ENCODE measurements at places on chromosomes 16 and 17.

DNA sequence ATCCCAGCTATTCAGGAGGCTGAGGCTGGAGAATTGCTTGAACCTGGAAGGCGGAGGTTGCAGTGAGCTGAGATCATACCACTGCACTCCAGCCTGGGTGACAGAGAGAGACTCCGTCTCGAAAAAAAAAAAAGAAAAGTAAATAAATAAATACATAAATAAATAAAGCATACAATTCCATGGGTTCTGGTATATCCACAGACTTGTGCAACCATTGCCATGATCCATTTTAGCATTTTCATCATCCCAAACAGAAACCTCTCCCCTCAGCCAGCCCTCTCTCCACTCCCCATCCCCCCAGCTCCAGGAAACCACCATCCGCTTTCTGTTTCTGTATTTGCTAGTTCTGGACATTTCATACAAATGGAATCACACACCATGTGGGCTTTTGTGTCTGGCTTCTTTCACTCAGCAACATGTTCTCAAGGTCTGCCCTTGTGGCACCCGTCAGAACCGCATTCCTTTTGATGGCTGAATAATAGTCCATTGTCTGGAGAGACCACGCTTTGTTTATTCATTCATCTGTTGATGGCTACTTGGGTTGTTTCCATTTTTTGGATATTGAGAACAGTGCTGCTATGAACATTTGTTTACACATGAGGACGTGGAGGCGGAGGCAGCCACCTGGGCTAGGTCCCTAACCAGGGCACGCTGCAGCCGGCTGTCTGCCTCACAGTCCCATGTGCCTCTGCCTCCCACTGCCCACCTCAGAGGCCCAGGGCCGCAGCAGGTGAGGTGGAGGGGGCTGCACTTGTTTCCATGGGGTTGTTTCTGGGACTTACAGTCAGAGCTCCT lies 76.2 kb downstream of the NT5M start:
- no peak for DNase-seq

DNA sequence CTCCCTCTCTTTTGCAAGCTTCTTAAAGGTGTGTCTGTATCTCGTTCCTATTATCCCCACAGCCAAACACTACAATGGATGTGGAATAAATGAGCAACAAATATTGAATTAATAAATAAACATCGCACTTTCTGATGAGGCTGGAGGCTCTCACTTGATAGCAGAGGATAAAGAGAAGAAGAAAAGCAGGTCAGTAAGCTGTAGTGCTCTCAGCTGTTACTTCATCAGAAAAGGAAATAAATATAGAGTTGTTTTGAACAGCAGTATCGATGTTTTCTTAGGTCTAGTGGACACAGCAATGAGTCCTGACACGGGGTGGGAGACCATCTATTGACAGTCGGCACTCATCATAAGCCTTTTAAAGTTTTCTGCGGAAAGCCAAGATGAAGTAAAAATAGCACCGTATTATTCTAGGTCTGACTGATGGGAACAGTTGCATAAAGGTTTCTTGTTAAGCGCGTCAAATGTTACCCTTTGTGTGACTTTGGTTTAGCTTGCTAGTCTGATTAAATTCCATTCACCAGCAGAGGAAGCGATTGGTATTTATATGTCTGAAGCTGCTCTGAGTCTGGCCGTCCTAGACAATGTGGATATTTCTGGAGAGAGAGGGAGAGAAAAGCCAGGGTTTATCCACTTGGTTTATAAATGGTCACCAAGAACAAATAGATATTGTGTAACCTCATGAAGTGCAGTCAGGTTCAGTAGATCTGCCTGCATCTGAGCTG lies 646.1 kb downstream of the CDH11 start:
- DNase-seq: no peak

DNA sequence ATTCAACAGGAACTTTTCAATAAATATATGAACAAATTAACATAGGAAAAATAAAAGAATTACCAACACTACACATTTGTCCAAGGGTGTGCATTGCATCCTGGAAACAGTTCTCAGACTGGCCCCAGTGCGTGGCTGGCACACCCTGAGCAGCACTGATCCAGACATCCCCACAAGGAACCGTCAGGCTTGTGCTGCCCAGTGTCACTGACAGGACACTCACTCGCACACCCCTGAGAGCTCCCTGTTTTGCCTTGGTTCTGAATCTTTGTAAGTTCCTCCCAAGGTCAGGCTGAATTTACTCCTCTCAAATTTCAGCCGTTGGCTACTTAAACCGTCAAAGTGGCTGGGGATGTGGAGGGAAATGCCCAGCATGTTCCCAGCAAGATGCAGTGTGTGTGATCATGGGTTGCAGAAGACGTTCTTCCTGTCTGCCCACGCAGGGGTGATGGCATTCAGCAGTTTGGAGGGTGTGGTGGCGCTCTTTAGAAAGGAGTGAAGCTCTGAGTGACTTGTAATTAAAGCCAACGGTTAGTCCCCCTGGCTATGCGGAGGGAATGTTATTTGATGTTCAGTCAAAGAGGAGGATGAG lies 1.7 kb downstream of the MT2A start:
- DNase-seq: no peak

GRCh38 chr16:55576384-55576783 lies 9.9 kb downstream of the CAPNS2 start:
- no peak for DNase-seq

DNA sequence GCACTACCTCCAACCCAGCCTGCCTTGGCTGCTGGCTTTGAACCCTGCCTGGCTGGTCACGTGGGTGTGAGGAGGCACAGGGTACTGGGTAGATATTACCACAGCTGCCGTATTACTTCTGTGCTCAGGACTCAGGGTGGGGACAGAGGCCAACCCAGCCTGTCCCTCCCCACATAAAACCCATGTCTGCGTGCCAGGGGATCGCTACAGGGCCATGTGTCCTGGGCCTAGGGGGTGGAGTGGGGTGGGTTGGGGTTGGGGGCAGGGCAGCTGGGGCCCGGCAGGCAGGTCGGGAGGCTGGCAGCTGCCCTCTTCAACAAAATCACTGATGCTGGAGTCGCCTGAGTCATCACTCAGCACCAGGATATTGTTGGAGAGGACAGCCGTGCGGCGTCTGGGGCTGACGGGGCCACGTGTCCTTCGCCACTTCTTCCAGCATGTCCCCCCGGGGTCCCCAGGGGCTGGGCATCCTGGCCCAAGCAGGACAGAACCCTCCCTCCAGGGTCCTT lies 39.7 kb upstream of the PVALEF start:
- no peak for DNase-seq

DNA sequence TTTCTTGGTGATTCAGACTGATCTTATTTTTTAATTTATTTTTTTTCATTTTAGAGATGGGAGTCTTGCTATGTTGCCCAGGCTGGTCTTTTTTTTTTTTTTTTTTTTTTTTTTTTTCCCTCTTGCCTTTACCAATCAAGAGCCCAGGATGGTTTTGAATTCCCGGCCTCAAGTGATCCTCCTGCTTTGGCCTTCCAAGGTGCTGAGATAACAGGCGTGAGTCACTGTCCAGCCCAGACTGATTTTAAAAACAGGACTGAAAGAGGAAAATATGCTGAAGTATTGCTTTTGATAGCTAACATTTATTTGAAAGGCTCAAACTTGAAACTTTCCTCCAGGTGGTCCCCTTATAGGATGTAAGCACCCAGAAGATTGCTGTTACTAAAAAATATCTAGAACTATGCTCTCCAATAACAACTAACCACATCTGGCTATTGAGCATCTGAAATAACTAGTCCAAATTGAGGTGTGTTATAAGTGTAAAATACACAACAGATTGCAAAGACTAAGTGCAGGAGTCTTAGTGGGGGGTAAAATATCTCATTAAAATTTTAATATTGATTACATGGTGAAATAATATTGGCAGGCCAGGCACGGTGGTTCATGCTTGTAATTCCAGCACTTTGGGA lies 15.8 kb upstream of the BRIP1 start:
- DNase-seq: no peak

GRCh38 chr16:76444832-76445231 lies 167.6 kb downstream of the CNTNAP4 start:
- DNase-seq: no peak

- no peak for DNase-seq
Observed at GRCh38 chr16:26614237-26614841, 452.4 kb upstream of the C16orf82 start.

GRCh38 chr17:12402963-12403622 lies 262.6 kb upstream of the MYOCD start:
- no peak for DNase-seq

- no peak for DNase-seq
Observed at GRCh38 chr17:322006-322780, 30.4 kb downstream of the RPH3AL start.

GRCh38 chr17:10748531-10749181 lies 18.8 kb upstream of the TMEM220 start:
- no peak for DNase-seq

DNA sequence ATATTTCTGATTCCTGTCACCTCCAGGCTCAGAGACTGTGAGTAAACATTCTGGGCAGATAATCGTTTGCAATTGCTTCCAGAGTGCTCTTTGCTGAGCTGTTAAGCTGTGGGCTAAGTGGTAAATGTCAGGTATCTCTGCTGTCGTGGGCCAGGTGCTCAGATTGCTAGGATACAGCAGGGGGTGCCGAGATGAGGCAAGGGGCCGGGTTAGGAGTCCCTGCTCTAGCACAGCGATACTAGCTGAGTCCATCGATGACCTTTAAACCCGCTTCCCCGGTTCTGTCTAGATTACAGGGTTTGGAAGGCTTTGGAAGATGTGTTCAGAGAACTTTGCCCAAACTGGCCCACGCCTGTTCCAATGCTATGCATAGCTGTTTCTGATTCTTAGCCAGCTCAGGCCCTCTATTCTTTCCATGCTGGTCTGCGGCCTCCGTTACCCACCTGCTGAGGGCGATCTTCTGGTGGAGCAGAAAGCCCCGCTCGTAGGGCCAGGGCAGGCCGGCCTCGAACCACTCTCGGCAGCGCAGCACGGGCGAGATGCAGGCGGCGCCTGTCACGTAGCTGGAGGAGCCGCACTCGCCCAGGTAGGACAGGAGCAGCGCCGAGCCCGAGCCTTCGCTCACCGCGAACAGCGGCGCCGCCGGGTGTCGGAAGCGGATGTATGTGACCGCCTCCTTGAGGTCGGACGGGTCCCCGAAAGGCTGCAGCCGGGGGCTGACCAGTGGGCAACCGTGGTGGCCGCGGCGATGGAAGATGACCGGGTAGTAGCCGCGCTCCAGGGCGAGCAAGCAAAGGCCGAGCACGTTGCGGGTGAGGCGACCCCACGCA lies 979 bp downstream of the ABHD15 start:
- no peak for DNase-seq

GRCh38 chr16:78240459-78241222 lies 141.2 kb downstream of the WWOX start:
- DNase-seq: no peak

DNA sequence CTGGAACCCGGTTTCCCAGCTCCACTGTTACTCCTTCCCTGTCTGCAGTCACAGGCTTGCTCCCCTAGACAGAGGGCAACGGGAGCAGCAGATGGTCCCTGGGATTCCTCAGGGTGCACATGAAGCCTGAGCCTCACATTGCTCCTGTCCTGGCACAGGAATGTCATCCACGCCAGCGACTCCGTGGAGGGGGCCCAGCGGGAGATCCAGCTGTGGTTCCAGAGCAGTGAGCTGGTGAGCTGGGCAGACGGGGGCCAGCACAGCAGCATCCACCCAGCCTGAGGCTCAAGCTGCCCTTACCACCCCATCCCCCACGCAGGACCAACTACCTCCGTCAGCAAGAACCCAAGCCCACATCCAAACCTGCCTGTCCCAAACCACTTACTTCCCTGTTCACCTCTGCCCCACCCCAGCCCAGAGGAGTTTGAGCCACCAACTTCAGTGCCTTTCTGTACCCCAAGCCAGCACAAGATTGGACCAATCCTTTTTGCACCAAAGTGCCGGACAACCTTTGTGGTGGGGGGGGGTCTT lies 1.6 kb upstream of the DECR2 start:
- no peak for DNase-seq

DNA sequence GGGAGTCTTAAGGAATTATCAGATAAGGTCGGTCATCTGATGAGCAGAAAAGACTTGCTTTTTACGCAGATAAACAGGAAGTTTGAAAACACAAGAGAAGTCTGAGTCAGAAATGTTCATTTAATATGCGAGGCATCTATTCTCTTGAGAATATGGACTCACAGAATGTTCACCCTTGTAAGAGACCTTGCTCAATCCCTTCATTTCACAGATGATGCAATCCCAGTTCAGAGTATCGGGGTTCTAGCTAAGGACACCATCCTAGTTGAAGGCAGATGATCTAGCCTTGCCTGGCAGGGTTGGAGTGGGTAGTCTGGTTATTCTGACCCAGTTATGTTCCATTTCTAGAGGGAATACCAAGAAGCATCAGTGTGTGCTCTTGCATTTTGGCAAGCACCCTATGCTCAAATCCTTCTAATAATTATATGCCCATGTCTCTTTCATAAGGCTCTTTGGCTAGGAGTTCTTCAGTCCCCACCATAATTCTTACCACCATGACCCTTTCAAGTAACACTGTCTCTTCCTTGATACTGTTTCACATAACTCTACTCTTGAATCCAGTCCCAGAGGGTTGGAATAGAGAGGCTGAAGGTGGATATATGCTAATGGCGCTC lies 42.5 kb downstream of the YPEL2 start:
- no peak for DNase-seq

Data from left renal cortex interstitium (tissue), 4 donors.